ENCODE measurements at places on chromosomes 2 and 18.

GRCh38 chr18:43192408-43192807, 76.9 kb upstream of the RIT2 start:
- DNase-seq, result no peak

- DNase-seq, result peak; percentile 84
Observed at GRCh38 chr2:190599546-190600220, 49.2 kb upstream of the NAB1 start.

DNA sequence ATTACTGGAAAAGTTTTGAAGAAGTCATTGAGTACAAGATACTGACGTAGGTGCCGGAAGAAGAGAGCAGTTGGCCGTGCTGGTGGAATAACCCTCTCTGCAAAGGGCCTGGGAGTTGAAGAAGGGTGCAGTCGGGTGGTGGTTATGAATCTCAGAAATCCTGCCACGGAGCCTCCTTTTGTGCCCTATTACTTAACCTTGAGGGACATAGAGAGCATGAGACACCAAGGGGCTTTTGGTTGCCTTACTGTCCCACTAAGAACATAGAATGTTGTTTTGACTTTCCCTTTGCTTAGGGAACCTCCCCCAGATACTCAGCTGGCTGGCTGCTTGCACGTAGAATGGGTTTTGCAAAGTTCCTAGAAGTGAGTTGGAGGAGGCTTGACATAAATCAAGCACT, 1.3 kb upstream of the CD28 start:
- DNase-seq, result no peak

GRCh38 chr2:239299218-239299939, 101.4 kb downstream of the HDAC4 start:
- DNase-seq, result peak; percentile 61

DNA sequence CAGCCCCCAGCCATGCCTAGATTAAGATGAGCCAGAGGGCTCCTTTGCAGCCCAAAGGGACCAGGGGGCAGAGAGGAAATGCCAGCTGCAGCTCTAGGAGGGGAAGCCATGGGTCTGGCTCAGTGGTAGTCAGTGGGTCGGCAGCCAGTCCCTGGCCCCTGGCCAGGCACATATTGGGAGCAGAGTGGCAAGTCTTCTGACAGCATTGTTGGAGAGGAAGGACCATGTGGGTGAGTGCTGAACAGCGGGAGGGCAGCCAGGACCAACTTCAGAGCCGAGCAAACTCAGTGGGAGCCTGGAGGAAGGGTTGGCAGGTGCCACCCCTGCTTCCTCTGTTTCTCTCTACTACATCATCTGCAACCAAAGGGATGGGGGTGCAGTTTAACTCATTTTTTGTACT, 140.5 kb upstream of the PELI1 start:
- DNase-seq, result no peak

DNA sequence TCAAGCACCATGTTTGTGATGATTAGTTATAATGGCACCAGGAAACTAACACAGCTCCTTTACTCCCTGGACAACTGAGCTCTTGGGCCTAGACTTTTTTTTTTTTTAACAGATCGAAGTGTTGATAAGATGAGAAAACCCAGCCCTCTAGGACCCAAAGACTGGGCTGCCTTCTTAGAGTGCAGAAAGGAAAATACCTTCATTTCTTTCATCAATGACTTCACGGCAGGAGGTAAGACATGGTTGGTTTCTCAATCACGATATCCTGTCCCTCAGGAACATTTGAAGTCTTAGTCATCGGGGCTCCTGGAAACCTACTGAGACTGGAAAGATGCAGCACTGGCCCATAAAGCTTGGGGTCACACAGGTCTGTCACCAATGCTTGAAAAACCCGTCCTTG, 84.7 kb downstream of the TNFRSF11A start:
- no peak for DNase-seq

GRCh38 chr2:133421516-133422324, 146.5 kb downstream of the NCKAP5 start:
- no peak for DNase-seq

- no peak for DNase-seq
Observed at GRCh38 chr2:134975281-134976009, 56.8 kb downstream of the CCNT2 start.

GRCh38 chr2:12155303-12156051, 409.0 kb downstream of the LPIN1 start:
- DNase-seq, result no peak

GRCh38 chr2:85853499-85854165, 35.2 kb downstream of the ST3GAL5 start:
- DNase-seq, result no peak

DNA sequence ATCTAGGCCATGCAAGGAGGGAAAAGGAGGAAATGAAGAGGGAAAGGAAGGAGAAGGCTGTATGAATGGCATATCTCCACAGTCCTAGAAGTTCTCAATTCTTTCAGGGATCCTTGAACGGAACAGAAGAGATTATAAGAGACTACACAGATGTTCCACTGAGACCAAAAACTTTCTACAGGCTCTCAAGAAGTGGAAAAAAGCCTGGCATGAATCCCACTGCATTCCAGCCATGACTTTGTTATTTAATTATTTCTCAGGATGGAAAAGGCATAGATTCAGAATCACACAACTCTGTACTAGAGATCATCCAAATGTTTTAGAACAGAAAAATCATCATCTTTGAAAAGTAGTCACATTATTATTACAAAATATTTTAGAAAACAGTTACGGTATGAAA, 131.7 kb upstream of the CDH20 start:
- DNase-seq, result no peak

GRCh38 chr18:44599412-44599811, 81.3 kb upstream of the SETBP1 start:
- DNase-seq, result no peak
